ENCODE measurements at places on chromosomes 1 and 21. TPM values are rescaled to one million over a fixed set of nuclear protein-coding genes. Genes with fewer than 3 reads are reported as not detected.

The PDE4DIP gene
- polyA plus RNA-seq = 27.1 TPM

The LYPD8 gene
- polyA plus RNA-seq = not detected

The TTLL10 gene
- polyA plus RNA-seq = not detected

The PCAT6 gene
- 5.8 TPM for polyA plus RNA-seq

The CHIA gene
- not detected for polyA plus RNA-seq

The FAM151A gene
- not detected for polyA plus RNA-seq

The MTOR gene
- polyA plus RNA-seq = 19.5 TPM

The LAD1 gene
- polyA plus RNA-seq = 0.07 TPM

The VAV3 gene
- polyA plus RNA-seq = 0.20 TPM

The DVL1 gene
- 35.9 TPM for polyA plus RNA-seq

The BTBD19 gene
- polyA plus RNA-seq = 16.0 TPM
